ENCODE measurements at places on chromosomes 4 and X.

GRCh38 chrX:154761977-154762536 is 607 bp upstream of the DKC1 start:
- DNase-seq = no peak

DNA sequence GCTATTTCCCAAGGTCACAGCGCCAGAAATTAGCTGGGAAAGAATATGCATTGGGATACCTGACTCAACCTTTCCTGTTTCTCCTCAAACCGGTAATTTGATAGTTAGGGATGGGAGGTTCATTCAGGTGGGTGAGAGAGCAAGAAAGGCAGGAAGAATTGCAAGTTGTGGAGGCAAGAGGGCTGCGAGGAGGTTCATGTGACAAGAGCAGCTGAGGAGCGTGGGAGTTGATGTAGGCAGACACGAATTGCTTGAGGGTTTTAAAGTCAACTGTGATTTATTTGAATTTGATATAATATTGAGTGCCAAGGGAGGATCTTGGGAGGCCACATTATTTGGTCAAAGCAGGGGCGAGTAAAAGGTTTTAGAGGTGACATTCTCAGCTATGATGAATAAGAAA is 329.0 kb downstream of the STIM2 start:
- no peak for DNase-seq

- DNase-seq = no peak
These were observed 426.3 kb downstream of the GPM6A start for GRCh38 chr4:175385797-175386196.

DNA sequence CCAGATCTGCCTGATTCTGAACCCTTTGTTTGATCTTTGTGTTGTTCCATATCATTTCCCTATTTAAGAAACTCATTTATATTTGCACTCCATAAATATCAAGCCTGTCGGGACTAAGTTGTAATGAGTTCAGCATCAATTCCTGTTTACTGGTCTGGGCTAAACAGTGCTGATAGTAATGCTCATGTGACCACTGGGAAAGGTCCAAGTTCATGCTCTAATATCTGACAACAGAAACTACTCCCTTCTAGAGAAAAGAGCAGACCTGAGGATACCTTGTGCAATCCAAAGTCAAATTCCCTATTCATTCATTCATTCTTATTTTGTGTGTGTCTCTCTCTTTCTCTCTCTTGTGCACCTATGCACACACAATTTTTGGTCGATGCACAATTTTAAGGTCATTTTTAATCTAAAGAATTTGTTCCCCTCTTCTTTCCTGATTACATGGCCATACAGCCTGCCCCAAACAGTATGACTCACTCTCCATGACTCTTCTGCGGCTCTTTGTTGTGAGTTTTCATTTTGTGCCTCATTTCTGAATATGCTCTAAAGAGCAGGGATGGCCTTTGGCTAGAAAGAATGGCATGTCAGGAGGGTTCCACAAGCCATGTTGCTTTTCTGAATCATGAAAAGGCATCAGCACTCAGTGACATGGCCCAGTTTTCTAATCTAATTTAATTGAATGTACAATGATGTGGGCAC is 664.3 kb downstream of the RPA4 start:
- DNase-seq = no peak

DNA sequence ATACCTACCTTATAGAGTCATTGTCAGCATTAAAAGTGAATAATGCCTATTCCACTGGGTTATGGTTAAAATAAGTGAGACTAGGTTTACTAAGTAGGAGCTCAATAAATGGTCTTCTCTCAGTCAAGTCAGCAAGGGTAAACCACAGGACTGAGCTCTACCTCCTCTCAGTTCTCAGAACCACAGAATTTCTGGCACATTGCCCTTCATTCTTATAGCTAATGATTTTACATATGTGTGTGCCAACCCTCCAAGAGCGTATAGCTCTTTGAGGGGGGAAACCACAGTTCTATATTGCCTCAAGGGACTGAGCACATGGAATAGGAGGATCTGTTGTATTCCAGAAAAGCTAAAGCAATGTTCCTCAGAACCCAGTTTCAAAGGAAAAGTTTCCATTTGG is 124.8 kb downstream of the ATG4A start:
- DNase-seq = no peak

- DNase-seq = no peak
These were observed 27.2 kb downstream of the EPGN start for GRCh38 chr4:74335341-74336021.

- no peak for DNase-seq
These were observed 56.0 kb downstream of the PDLIM5 start for GRCh38 chr4:94507708-94508107.

DNA sequence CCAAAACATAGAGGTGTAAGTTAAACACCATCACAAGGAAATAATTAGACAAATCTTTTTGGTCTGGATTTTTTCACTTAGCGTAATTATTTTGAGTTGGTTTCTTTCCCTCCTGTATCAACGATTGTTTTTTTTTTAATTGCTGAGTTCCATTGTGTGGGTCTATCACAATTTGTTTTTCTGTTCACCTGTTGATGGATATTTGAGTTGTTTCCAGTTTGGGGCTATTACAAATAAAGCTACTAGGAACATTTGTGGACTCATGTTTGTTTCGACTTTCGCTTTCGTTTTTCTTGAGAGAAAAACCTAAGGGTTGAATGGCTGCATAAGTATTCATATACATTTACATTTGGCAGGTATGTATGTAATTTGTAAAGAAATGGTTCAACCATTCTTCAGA is 20.4 kb upstream of the FBXW7 start:
- no peak for DNase-seq

GRCh38 chrX:43557792-43558191 is 98.3 kb upstream of the MAOA start:
- peak; percentile 10 for DNase-seq

GRCh38 chr4:102529977-102530376 is 28.8 kb downstream of the NFKB1 start:
- no peak for DNase-seq

- DNase-seq = no peak
These were observed 75.2 kb upstream of the NUDT6 start for GRCh38 chr4:122997463-122998101.

DNA sequence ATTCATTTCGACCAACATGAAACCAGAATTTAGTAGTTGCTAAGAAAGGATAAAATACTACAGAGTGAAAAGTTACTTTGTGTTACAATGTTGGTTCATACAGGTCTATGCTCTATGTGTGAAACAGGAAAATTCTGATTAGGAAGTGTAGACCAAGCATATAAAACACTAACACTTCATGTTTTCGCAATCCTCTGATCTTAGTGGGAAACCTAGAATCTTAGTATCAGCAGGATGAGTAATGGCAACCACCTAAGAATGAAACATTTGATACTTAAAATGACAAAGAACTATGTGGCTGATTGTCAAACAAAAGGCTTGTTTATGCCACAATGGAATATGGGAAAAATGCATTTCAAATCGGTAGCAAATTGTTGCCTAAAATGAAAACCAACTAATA is 116.1 kb downstream of the AMMECR1 start:
- no peak for DNase-seq

- DNase-seq = no peak
These were observed 46.1 kb downstream of the HTRA3 start for GRCh38 chr4:8315435-8316250.

- no peak for DNase-seq
These were observed 179.7 kb downstream of the SLC39A8 start for GRCh38 chr4:102165584-102165983.

DNA sequence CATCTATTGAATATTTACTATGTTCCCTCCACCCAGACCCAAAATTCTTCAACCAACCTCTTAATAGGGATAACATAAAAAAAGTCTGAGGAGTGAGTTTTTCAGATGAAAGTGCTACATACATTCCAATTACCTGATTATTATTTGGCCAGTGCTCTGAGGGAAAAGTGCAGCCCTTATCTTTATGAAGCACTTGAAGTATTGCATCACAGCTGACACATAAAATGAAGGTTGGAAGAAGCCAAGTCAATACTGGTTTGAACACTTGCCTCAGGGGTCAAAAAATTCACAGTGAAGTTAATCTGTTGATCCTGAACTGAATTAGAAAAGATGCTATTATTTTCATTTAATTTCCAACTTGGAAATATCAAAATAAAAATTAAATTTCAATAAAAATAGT is 498.9 kb downstream of the INPP4B start:
- DNase-seq = no peak

DNA sequence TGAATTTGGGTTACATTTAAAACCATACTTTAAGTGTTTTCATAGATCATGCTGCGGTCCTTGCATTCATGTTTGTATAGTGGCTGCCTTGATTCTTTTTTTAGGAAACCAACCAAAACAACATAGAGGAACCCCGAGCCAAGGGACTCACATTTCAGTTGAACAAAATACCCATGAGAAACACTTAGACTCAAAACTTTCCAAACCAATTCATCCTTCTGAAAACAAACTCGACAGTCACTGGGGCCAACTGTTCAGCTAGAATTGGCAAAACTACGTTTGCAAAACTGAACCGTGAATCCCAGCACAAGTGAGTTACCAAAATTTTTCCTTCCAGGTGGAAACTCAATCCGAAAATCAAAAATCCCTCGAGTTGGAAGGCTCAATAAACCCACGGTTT is 1.4 kb downstream of the ADGRA3 start:
- no peak for DNase-seq

DNA sequence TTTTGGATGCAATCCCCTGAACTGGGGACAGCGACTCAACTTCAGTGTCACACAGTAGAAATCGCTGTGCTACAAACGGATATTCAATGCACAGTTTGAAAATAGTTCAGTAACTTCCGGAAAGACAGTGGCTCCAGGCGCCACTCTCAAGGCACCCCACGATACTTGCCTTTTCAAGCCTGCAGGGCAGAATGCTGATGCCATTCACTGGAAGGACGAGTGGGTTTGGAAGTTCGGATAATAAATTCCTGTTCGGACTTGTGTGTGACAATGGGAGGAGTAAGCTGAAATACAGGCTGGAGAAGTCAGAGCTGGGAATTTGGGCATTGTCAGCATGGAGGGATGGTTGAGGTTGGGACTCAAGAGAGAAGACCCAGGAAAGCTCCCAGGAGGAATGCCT is 64.3 kb upstream of the HELT start:
- DNase-seq = no peak

DNA sequence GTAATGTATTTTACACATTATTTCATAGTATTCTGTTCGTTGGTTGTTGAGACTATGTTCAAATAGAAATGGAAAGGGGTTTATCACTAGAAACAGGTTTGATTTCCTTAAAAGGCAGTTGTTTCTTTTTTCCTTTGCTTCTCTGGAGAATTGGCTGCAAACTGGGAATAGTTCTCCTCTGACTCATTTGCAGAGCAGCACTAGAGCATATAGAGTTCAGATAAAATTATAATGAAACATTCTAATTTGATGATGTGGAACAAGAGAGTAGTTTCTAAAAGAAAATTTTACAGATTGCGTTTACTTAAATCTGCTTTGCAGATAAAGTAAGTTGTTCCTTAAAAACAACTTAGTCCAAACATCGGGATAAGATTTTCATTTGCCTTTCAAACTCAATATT is 29.7 kb downstream of the SYNPO2 start:
- DNase-seq = no peak

DNA sequence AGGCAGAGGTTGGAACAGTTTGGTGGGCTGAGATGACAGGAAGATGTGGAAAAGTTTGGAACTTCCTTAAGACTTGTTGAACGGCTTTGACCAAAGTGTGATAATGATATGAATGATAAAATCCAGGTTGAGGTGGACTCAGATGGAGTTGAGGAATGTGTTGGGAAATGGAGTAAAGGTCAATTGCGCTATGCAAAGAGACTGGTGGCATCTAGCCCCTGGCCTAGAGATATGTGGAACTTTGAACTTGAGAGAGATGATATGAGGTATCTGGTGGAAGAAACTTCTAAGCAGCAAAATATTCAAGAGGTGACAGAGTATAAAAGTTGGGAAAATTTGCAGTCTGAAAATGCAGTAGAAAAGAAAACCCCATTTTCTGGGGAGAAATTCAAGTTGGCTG is 21.4 kb upstream of the UGT2B17 start:
- no peak for DNase-seq

DNA sequence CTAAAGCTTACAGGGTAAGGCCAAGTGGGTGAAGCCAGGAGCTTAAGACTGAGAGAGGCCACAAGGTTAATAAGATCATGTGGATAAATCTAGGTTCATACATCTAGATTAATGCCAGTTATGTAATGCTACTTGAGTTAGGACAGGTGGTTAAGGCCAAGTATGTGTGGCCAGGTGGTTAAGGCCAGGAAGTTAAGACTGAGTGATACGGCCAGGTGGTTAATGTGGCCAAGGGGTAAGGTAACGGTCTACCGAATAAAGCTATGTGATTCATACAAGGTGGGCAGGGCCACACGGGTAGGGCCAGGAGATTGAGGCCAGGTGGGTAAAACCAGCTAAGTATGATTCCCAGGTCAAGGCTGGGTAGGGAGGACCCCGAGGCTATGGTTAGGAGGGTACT is 223.0 kb downstream of the TACR3 start:
- no peak for DNase-seq

- no peak for DNase-seq
These were observed 7.4 kb upstream of the HPRT1 start for GRCh38 chrX:134452596-134452995.

DNA sequence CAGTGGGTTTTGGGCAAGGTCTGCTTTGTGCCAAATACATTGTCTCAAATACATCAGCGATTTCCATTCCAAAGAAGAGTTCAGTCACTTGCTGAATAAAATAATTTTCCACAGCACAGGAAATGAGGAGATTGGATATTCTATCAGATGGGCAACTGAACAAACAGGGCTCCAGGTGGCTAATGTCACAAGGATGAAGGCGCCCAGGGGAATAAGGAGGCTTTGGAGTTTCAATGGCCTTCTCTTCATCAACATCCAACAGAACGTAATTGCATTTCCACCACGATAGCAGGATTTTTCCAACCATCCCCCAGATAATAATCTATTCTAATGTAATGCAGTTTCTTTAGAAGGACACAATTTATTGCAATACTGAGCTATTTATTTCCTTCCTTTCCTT is 104.7 kb upstream of the KLHL13 start:
- DNase-seq = peak; percentile 68

- DNase-seq = no peak
These were observed 89.5 kb upstream of the LCORL start for GRCh38 chr4:18111081-18111480.

DNA sequence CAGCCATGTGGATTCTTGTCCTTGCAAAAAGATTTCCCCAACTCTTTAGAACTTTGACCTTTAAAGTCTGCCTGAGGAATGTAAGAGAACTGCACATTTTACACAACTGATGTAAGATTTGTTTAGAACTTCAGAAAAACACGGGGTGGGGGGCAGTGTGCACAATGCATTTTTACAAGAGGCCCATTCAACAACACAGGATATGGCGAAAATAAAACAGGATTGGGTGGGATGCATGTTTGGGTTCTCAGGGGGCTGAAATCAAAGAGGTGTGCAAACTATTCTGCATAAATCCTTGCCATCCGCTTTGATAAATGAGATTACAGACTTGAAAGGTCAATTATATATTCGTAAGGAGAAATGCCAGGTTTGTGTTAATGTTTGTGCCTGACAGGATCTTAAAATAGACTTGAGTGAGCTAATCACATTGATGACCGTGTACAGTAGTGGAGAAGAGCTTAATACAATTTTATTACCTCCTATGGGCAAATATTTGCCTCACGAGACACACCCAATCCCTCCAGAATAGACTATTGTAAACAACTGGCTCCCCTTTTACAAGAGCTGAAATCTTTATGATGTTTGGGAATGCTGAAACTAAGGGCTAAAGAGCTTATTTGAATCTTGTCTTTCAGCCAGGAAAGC is 184.1 kb upstream of the LEF1 start:
- no peak for DNase-seq

Measured in NCI-H1436 (cell line).